SK-N-SH (cell line): ENCODE measurements at places on chromosomes 1 and 21. TPM values are rescaled to one million over a fixed set of nuclear protein-coding genes. Genes with fewer than 3 reads are reported as not detected.
A peak's percentile ranks its signal among the peaks of the same experiment; 100 is the strongest.

Gene TNFSF4
- 25.9 and 44.6 TPM in 2 replicates for polyA plus RNA-seq

Gene OSCP1
- 11.9 and 15.2 TPM in 2 replicates for polyA plus RNA-seq

Gene FMO3
- 0.85 and 0.96 TPM in 2 replicates for polyA plus RNA-seq

- no peaks in the 10 kb centered on the region for H3K4me1 ChIP-seq
- H3K27ac ChIP-seq = no peak overlapping the region
- no peaks in the 10 kb centered on the region for H3K36me3 ChIP-seq
- H3K4me3 ChIP-seq = no peak overlapping the region
- H3K27me3 ChIP-seq = no peaks in the 10 kb centered on the region
- no peak for DNase-seq
Measured at GRCh38 chr1:9435153-9435636, 104.1 kb upstream of the SLC25A33 start.

GRCh38 chr1:223316082-223316481, 47.9 kb downstream of the SUSD4 start:
- no peaks in the 10 kb centered on the region for H3K36me3 ChIP-seq
- no peak overlapping the region for H3K4me3 ChIP-seq
- no peak for DNase-seq

DNA sequence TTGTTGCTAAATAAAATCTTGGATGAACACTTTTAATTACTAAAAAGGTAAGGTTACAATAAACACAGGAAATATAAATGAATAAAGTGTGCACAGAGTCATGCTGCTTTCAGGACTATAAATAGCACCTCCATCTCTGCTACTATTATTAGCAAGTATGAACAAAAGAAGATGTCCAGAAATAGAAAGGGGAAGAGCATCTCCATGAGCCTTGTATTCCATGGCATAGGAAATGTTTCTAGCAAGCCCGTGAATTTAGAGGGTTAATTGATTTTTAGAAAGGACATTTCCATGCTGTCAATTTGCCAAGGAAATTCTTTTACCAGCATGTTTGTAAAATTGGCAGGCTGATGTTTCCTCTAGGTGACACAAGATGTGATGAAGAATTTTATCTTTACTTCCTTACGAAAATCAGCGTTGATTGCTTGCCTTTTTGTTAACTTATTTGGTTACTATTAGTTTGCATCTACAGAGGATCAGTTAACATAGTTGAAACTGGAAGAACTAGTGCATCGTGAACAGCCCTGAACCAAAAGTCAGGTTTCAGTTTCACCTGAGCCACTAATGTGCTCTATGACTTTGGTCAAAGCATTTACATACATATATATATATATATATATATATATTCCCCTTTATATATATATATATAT, 45.3 kb downstream of the NR5A2 start:
- no peaks in the 10 kb centered on the region for H3K36me3 ChIP-seq
- DNase-seq = no peak
- H3K4me3 ChIP-seq = no peak overlapping the region
- H3K4me1 ChIP-seq = no peaks in the 10 kb centered on the region
- peaks cover 37% of the 10 kb centered on the region for H3K27me3 ChIP-seq

DNA sequence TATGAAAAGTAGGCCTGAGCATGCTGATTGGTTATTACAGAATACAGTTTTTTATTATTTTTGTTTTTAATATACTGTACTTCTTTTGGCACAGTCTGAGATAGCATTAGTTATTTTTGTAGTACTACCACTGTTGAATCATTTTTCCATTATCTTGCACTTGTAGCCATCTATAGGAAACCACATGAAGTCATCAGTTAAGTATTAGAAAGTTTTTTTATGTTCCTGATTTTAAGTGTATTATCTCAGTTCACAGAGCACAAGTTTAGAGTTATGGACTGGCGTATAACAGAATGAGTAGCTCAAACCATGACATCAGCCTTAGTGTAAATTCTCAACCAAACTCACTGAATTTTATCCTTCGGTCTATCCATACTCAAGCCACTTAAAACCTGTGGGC, 22.8 kb downstream of the DHX9 start:
- H3K27ac ChIP-seq = 0 out of 2 replicates have a peak overlapping the region, but pooled peaks have one; percentile 10
- H3K4me3 ChIP-seq = no peak overlapping the region
- H3K36me3 ChIP-seq = peaks cover 100% of the 10 kb centered on the region
- H3K27me3 ChIP-seq = no peaks in the 10 kb centered on the region
- H3K4me1 ChIP-seq = peaks cover 7% of the 10 kb centered on the region; the same call in 1 of the 2 replicates
